Activated naive CD4-positive, alpha-beta T cell treated with anti-CD3 and anti-CD28 coated beads for 36 hours (primary cell): ENCODE measurements at places on chromosomes 1 and 21. TPM values are rescaled to one million over a fixed set of nuclear protein-coding genes. Genes with fewer than 3 reads are reported as not detected.

The OPN3 gene
- total RNA-seq, result 7.7 TPM

DNA sequence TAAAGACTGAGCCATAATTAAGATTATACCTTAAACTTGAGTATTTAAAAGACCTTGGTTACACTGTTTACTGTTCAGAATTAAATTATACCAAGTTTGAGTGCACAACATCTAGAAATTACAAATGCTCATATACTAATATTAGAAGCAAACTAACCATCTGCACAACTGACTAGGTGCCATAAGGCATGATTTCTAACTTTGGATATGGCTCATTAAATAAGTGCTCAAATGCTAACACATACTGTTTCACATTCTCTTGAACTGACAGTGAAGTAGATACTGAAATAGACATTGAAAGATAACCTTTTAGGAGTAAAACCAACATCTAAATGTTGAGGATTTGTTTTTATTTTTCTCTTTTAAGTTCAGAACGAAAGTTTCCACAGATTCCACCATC lies 74.1 kb downstream of the PRKAA2 start:
- no peak for DNase-seq
- H3K4me1 ChIP-seq, result no peaks in the 10 kb centered on the region
- no peak overlapping the region for H3K4me3 ChIP-seq
- H3K27me3 ChIP-seq, result peaks cover 2% of the 10 kb centered on the region
- H3K36me3 ChIP-seq, result no peaks in the 10 kb centered on the region

The CHD1L gene
- total RNA-seq, result 56.8 TPM

The SHE gene
- total RNA-seq, result not detected

GRCh38 chr1:225413708-225414375 lies 14.0 kb downstream of the LBR start:
- peaks cover 62% of the 10 kb centered on the region for H3K36me3 ChIP-seq
- H3K4me3 ChIP-seq, result no peak overlapping the region
- no peak for DNase-seq
- H3K27ac ChIP-seq, result no peak overlapping the region
- no peaks in the 10 kb centered on the region for H3K27me3 ChIP-seq

The MYOG gene
- total RNA-seq, result not detected

The TRAF3IP3 gene
- 107 TPM for total RNA-seq
